Fibroblast of skin of back (primary cell): ENCODE measurements at places on chromosomes 1 and 21.

GRCh38 chr1:111203681-111204200 is 3.3 kb upstream of the DENND2D start:
- peak; percentile 29 for DNase-seq

DNA sequence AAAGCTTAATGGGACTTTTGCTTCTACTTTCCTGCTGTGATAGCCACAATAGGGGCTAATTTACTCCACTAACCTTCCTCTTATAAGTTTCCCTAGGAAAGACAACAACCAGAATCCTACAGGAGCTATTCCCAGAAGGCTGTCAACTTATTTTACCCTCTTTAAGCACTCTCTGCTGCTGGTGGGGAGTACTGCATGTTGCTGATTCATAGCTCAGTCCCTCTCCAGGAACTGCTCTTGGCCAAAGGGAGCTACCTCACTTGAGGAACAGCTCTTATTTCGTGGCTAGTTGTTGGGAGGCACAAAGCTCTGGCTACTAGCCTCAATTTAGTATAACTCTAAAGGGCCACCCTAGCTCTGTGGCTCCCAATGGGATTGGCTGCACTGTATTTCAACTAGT is 37.2 kb downstream of the ADSS2 start:
- DNase-seq: peak; percentile 17

DNA sequence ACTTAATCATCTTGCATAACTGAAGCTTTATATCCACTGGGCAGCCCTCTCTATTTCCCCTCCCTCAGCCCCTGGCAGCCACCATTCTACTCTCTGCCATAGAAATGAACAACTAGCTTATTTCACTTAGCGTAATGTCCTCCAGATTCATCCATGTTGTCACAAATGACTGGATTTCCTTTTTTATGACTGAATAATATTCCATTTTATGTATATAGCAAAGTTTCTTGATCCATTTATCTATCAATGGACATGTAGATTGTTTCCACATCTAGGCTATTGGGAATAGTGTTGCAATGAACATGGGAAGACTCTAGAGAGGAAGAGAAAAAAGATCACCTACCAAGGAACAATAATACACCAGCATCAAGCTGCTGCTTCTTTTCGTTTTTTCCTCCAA is 32.1 kb upstream of the EEIG2 start:
- no peak for DNase-seq

DNA sequence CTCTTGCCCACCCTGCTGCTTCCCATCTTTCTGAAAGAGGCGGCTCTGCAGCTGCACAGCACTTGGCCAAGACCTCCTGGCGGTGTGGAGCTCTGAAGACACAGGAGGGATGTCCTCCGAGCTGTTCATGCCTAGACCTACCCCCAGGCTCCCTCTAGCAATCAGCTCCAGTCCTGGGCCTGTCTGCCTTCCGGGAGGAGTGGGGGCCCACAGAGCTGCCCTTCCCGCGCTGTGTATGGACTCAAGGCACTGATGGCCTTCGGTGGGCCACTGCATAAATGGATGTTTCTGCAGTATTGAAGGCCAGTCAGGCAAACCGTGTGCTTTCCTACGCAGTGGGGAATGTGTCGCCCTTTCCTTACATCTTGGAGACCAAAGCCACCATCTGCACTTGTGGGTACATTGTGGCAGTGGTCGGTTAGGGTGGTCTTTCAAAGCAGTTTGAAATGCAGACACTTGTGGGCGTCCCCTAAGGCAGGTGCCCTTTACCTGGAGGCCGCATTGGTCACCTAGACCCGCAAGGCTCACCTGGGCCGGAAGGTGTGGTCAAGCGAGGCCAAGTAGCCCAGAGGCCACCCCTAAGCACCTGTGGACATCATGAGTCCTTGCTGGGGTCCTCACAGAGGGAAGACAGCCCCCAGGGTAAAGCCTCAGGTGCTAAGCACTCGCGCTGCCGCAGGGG is 912 bp upstream of the PKNOX1 start:
- no peak for DNase-seq

DNA sequence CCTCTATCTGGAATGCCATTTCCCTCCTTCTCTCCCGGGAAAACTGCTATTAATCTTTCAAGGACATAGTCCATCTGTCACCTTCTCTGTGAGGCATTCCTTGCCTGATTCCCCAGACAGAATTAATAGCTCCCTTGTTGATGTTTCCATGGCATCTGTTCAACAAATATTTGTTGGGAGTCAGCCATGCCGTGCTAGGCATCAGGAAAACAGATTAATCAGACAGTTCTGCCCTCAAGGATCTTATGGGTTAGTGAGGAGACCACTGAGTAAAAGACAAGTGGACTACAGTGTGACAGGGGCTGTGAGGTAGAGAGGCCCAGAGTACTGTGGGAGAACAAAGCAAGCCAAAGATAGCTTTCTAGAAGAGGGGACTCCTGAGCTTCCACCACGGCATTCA is 11.4 kb upstream of the MAGOH start:
- DNase-seq: peak; percentile 18

DNA sequence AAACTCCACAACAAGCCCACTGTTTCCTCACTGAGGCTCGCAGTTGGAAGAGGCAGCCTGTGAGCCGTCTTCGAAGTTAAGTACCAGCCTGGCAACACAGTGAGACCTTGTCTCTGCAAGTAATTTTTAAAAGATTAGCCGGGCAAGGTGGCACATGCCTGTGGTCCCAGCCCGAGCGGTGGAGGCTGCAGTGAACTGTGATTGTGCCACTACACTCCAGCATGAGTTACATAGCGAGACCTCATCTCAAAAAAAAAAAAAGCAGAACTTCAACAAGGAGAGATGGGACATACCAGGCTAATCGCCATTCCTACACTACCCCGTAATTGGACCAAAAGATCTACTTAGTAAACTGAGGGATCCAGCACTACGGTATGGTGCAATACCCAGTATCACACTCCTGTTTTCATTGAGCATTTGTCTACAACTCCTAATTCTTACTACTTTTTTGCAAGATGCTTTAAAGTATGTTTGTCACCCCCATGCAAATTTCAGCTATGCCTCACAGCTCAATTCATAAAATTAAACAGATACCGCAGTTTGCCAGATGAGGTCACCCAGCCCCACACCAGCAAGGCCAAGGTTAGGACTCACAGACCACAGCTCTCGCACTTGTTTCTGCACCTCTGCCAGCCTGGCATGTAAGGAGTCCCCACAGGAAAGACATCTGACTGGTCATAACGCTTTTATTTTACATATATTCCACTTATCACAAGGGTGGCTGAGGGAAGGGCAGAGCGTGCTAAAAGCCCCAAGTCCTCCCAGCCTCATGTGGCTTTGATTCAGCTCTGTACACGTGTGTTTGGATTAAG is 21.0 kb downstream of the SDE2 start:
- DNase-seq: no peak

GRCh38 chr1:155007251-155007828 is 4.7 kb downstream of the ZBTB7B start:
- no peak for DNase-seq

GRCh38 chr1:5682626-5683225 is 309.5 kb downstream of the NPHP4 start:
- DNase-seq: no peak

DNA sequence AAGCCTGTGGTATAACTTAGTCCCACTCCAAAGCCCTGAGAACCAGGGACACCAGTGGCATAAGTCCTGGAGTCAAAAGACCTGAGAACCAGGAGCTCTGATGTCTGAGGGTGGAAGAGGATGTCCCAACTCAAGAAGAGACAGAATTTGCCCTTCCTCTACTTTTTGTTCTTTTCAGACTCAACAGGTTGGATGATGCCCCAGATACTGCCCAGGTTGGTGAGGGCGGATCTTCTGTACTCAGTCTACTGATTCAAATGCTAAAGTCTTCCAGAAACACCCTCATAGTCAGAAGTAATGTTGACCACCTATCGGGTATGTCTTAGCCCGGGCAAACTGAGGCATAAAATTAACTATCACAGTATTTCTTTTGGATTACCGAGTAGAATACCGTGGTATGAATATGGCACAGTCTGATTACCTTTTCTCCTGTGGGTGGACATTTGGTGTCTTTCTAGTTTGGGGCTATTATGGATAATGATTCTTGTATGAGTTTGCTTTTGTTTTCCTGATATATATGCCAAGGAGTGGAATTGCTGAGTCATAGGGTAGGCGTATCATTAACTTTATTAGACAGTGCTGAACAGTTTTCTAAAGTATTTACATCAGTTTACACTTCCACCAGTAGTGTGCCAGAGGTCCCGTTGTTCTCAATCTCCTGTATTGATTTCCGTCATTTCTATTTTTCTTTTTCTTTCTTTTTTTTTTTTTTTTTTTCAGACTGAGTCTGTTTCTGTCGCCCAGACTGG is 3.2 kb upstream of the CHAF1B start:
- DNase-seq: peak; percentile 7
